ENCODE measurements at places on chromosomes 12 and 14. TPM values are rescaled to one million over a fixed set of nuclear protein-coding genes. Genes with fewer than 3 reads are reported as not detected.

The FAM181A gene
- total RNA-seq = not detected

The LUM gene
- 39.9 TPM for total RNA-seq

The TAS2R9 gene
- total RNA-seq = not detected

The SPRYD4 gene
- 1.8 TPM for total RNA-seq

The KRT74 gene
- not detected for total RNA-seq

The CCDC88C gene
- total RNA-seq = 16.2 TPM

The NANOG gene
- not detected for total RNA-seq

The HOXC9 gene
- total RNA-seq = 11.9 TPM

The PARPBP gene
- 2.1 TPM for total RNA-seq

The ITGA7 gene
- total RNA-seq = 518 TPM

The SOS2 gene
- total RNA-seq = 39.4 TPM

The PRIMA1 gene
- total RNA-seq = 0.66 TPM

The SAMD4A gene
- total RNA-seq = 34.2 TPM

The FKBP3 gene
- 33.9 TPM for total RNA-seq

The CLEC4A gene
- 4.3 TPM for total RNA-seq

The MYF6 gene
- not detected for total RNA-seq

The OR10AD1 gene
- total RNA-seq = not detected

The ZDHHC22 gene
- total RNA-seq = not detected

The TMEM63C gene
- total RNA-seq = not detected

The PXMP2 gene
- total RNA-seq = 29.7 TPM

The RAB5B gene
- total RNA-seq = 70.9 TPM

The EFCAB11 gene
- total RNA-seq = 4.4 TPM

The CARMIL3 gene
- total RNA-seq = not detected

The ZFHX2 gene
- total RNA-seq = 1.4 TPM

The TOMM20L gene
- total RNA-seq = not detected

The IAPP gene
- total RNA-seq = not detected

The ERBB3 gene
- total RNA-seq = 0.66 TPM

The PCED1B gene
- 4.2 TPM for total RNA-seq

The PUS1 gene
- total RNA-seq = 8.2 TPM

The MSI1 gene
- not detected for total RNA-seq

The SSTR1 gene
- total RNA-seq = 0.17 TPM

The CATSPERB gene
- 4.2 TPM for total RNA-seq

The AQP6 gene
- 1.9 TPM for total RNA-seq

The ARL1 gene
- 59.7 TPM for total RNA-seq

The TUBA1B gene
- total RNA-seq = 568 TPM

The EPS8 gene
- 321 TPM for total RNA-seq

The TAS2R20 gene
- total RNA-seq = 6.2 TPM

The GLT1D1 gene
- total RNA-seq = 0.75 TPM

The GPR162 gene
- total RNA-seq = 1.6 TPM

The RPS6KA5 gene
- 4.7 TPM for total RNA-seq

The SOAT2 gene
- total RNA-seq = not detected

The ACSS3 gene
- 144 TPM for total RNA-seq

The PTPRB gene
- 53.1 TPM for total RNA-seq

The IL22 gene
- not detected for total RNA-seq

The CCND2 gene
- 98.6 TPM for total RNA-seq

The KRT8 gene
- 5.5 TPM for total RNA-seq

The FAM222A gene
- total RNA-seq = 0.75 TPM

The CNTN1 gene
- total RNA-seq = 2.2 TPM

The ADAMTS20 gene
- total RNA-seq = not detected

The STYK1 gene
- 0.34 TPM for total RNA-seq

The IL31 gene
- total RNA-seq = not detected

The SCNN1A gene
- total RNA-seq = 3.8 TPM

The RNASE3 gene
- total RNA-seq = not detected

The LBHD2 gene
- 1.4 TPM for total RNA-seq

The ABHD12B gene
- not detected for total RNA-seq

The ASCL1 gene
- total RNA-seq = not detected

The KRT78 gene
- total RNA-seq = not detected

All from subcutaneous adipose tissue (tissue), 4 donors.